CD4-positive, alpha-beta T cell treated with Interleukin-4 for 1 hour (primary cell): ENCODE measurements at places on chromosomes 1 and 21.

GRCh38 chr1:18811733-18812452 is 47.6 kb downstream of the TAS1R2 start:
- DNase-seq = no peak

DNA sequence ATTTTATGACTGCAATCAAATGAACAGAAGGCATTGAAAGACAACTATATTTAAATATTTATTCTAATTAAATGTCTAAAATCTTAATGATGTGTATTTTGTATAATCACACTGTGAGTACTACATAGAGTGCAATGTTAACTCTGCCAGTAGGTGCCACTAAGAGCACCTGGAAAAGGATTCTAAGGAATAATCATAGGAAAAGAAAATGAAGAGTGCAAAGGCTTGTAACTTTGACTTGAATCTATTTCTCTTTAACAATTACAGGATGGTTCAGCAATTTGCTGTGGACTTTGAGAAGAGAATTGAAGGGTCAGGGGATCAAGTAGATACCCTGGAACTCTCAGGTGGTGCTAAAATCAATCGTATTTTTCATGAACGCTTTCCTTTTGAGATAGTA is 200.4 kb downstream of the DNM3 start:
- no peak for DNase-seq

- no peak for DNase-seq
Measured at GRCh38 chr1:66575739-66576138, 41.8 kb downstream of the SGIP1 start.

DNA sequence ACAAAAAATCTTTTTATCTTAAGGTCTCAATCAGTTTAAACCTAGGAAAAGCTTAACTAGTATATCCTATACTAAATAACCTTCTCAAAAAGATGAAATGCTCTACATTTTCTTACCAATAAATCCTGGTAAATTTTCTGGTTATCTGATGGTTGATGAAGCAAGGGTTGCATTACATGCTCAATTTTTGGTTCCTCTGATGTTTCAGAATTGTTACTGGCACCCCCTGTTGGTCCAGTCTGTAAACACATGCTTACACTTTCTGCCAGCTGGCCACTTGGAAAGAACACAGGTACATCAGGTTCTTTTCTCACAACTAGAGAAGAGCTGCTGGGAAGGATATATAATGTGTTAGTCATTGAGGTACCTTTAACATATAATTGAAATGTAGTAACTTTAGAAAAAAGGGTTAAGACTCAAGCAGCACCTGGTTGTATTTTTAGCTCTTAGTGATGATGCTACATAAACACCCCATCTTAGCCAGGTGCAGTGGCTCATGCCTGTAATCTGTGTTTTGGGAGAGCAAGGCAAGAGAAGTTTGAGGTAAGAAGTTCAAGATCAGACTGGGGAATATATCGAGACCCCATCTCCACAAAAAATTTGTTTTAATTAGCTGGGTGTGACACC is 30.9 kb upstream of the TAL1 start:
- DNase-seq = peak; percentile 54

DNA sequence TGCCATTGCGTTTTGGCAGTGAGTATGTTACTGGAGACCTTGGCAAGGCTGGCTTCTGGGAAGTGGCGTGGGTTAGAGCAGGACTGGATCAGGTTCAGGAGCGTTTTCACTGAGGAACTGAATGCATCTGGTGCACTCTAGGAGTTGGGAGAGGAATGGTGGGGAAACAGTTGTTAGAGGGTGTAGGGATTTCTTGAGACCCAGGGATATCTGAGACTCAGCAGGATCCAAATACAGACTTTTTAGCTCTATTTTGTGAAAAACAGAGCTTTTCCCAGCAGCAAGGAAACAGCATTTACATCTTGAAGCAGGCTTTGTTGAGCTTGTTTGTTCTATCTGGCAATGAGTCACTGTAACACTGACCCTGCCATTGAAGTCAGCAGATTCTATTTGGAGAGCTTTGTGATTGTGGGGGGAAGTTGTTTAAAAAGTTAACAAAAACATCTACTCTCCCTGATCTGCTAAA is 56.9 kb upstream of the NRIP1 start:
- no peak for DNase-seq

DNA sequence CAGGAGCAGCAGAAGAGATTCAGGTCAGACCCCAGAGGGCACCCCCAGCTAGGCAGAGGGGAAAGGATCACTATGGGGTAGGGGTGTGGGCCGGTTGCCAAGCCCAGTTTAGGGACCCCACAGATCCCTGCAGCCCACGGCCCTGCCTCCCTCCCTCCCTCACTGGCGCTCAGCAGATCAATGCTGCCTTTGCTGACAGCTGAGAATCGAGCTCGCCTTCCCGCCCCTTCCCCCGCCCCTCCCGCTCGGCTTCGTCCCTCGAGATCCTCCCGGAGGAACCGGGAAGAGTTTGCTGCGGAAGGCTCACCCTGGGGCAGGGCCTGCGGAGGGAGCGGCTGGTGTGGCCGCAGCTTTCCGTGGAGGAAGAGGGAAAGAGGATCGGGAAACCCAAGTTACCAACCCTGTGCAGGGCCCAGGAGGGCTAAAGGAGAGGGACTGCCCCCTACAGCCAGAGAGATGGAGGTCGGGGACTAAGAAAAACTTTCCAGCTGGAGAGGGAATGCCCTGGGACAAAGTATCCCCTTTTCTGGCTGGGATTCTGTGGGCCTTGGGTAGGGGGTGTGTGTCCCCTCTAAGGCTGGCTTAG is 1.1 kb upstream of the KCNQ4 start:
- DNase-seq = no peak

DNA sequence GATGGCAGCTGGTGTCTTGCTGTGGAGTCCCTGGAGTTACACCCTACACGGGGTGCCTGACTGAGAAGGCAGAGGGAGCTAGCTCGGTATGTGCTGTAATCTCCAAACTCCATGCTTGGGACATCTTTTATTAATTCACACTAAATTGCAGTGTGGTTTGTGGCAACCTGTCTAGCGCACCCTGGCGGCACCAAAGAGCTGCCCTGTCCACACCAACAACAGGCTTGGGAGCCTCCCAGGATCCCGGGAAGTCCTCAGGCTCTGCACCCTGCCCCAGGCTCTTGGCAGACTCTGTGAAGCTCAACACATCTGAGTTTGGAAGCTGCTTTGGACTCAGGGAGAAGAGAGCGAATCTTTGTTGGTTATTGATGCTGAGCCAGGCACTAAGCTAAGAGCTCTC is 138.9 kb downstream of the IGSF21 start:
- no peak for DNase-seq

DNA sequence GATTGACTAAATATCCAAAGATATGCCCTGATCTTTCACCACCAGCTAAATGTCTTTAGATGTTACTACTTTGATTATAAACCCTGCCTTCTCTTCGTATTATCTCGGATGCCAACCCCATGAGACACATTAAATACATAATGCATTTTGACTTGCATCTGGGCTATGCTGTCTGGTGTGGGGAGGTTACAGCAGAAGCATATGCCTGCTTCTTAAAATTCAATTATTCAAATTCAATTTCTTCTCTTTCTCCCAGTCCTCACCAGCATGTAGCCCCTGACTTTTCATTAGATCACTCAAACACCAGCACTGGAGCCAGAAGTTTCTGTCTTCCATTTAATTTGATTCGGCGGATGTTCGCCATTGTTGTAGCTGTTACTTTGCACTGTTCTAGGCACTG is 360.7 kb upstream of the CAMK1G start:
- DNase-seq = no peak
